ENCODE measurements at places on chromosomes 1 and 21. TPM values are rescaled to one million over a fixed set of nuclear protein-coding genes. Genes with fewer than 3 reads are reported as not detected.
A peak's percentile ranks its signal among the peaks of the same experiment; 100 is the strongest.

DNA sequence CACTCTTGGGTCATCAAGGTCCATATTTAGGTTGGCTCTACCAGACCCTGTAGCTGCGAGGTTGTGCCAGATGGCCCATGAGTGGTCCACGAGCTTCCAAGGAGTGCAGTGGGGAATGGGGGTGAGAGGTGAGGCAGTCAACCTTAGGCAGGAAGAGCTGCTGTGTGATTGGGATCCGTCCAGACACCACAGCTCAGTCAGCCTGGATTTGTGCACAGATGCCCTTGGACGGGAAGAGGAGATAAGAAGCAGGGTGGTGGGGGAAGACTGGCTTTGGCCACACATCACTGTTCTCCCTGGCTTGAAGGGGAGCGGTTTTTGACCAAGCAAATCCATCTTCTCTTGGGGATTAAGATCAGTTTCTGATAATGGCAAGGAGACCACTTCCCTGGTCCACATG, 130.6 kb downstream of the IGSF21 start:
- H3K4me1 ChIP-seq: no peaks in the 10 kb centered on the region
- no peak for DNase-seq
- H3K27ac ChIP-seq: no peak overlapping the region
- no peak overlapping the region for H3K4me3 ChIP-seq

GRCh38 chr1:56267611-56268010, 311.8 kb downstream of the PLPP3 start:
- no peak overlapping the region for H3K4me3 ChIP-seq
- H3K4me1 ChIP-seq: no peaks in the 10 kb centered on the region
- H3K36me3 ChIP-seq: no peaks in the 10 kb centered on the region
- no peak overlapping the region for H3K27ac ChIP-seq
- no peak for DNase-seq

GRCh38 chr1:207941665-207942064, 30.7 kb upstream of the CD34 start:
- no peak for DNase-seq
- H3K27me3 ChIP-seq: peaks cover 17% of the 10 kb centered on the region
- no peak overlapping the region for H3K4me3 ChIP-seq
- H3K36me3 ChIP-seq: no peaks in the 10 kb centered on the region
- no peaks in the 10 kb centered on the region for H3K4me1 ChIP-seq
- H3K27ac ChIP-seq: no peak overlapping the region

DNA sequence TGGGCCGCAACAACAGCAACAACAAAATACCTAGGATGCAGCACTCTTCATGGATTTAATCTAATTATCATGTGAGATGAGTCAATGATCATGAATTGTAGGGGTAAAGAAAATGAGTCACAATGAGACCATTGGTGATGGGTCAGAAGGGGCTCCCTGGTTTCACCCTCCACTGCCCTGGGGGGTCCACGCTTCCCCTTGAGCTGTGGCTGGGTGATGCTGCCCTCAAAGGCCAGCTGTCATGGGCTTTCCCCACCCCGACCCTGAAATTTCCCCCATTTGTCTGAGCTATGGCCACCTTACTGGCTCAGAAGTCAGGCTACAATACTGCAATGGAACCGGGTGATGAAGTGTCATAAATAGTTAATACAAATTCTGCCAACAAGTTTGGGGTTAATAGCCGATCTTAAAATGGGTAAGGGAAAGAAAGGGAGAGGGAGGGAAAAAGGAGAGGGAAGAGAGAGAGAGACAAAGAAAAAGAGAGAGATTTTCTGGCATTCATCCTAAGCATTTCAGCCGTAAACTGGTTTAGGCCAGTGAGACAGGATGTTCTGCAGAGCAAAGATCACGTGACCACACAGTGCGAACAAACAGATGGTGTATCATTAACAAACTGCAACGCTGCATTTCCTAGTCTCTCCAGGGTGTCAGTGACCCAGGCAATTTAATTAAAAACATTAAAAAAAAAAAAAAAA, 143.4 kb upstream of the ERRFI1 start:
- peaks cover 6% of the 10 kb centered on the region for H3K4me1 ChIP-seq
- H3K27me3 ChIP-seq: no peaks in the 10 kb centered on the region
- H3K4me3 ChIP-seq: no peak overlapping the region
- no peaks in the 10 kb centered on the region for H3K36me3 ChIP-seq
- peak overlapping the region; percentile 100 for H3K27ac ChIP-seq
- peak; percentile 58 for DNase-seq

- peaks cover 9% of the 10 kb centered on the region for H3K4me1 ChIP-seq
- peak overlapping the region; percentile 23 for H3K27ac ChIP-seq
- DNase-seq: no peak
- H3K36me3 ChIP-seq: peaks cover 3% of the 10 kb centered on the region
Measured at GRCh38 chr1:165696625-165697100, 1.7 kb downstream of the ALDH9A1 start.

GRCh38 chr1:234078143-234078542, 173.7 kb downstream of the SLC35F3 start:
- no peak for DNase-seq
- H3K27me3 ChIP-seq: peaks cover 4% of the 10 kb centered on the region
- no peaks in the 10 kb centered on the region for H3K36me3 ChIP-seq
- H3K4me3 ChIP-seq: no peak overlapping the region

DNA sequence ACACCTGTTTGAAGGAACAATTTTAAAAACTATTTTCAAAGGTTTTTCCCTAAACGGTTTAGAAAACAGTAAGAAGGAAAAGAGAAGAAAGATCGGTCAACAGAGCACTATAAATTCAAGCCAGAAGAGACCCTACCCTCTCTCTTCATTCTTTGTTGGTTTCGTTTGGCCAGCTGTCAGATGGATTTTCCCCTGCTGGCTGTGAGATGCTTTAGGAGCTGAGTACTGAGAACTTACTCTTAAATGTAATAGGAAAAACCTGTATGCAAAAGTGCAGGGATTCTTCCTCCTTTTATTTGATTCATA, 1.3 kb upstream of the TXNIP start:
- H3K27ac ChIP-seq: peak overlapping the region; percentile 82
- no peaks in the 10 kb centered on the region for H3K27me3 ChIP-seq
- H3K4me1 ChIP-seq: peaks cover 43% of the 10 kb centered on the region
- H3K36me3 ChIP-seq: peaks cover 28% of the 10 kb centered on the region
- DNase-seq: no peak

The ITSN1 gene
- 3.9 TPM for total RNA-seq

The OR2L5 gene
- total RNA-seq: 0.09 TPM
